ENCODE measurements at places on chromosomes 13 and 19.

- DNase-seq = peak; percentile 51
Measured at GRCh38 chr13:40352380-40352778, 314.1 kb downstream of the FOXO1 start.

- DNase-seq = no peak
Measured at GRCh38 chr19:54209058-54209810, 8.6 kb downstream of the RPS9 start.

DNA sequence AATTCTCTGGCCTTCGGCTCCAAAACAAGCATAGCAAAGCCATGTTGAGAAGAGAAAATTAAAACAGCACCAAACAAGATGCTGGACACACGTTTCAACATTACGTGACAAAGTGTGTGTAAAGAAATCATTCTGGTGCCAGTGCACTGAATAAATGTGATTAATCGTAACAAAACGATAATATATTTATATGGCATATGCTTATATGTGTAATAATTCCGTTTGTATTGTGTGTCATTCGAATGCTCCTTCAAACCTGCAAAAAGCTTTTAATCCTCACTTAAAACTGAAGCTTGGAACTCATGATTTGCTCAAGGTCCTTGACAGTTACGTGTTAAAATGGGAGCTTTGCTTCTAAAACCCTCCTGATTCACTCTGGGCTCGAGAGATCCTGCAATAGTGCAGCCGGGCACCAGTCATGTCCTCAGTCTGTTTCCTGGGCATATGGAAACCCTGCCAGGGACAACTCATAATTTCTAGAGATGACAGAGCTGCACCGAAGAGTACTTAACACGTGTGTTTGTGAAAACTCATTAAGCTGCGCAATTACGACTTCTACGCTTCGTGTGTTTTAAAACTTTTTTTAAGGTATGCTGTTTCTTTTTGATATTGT is 731 bp upstream of the AKAP8L start:
- no peak for DNase-seq

GRCh38 chr19:46385636-46386035 is 27.7 kb downstream of the CCDC8 start:
- no peak for DNase-seq

- DNase-seq = no peak
Measured at GRCh38 chr19:1307320-1307719, 21.6 kb downstream of the EFNA2 start.

DNA sequence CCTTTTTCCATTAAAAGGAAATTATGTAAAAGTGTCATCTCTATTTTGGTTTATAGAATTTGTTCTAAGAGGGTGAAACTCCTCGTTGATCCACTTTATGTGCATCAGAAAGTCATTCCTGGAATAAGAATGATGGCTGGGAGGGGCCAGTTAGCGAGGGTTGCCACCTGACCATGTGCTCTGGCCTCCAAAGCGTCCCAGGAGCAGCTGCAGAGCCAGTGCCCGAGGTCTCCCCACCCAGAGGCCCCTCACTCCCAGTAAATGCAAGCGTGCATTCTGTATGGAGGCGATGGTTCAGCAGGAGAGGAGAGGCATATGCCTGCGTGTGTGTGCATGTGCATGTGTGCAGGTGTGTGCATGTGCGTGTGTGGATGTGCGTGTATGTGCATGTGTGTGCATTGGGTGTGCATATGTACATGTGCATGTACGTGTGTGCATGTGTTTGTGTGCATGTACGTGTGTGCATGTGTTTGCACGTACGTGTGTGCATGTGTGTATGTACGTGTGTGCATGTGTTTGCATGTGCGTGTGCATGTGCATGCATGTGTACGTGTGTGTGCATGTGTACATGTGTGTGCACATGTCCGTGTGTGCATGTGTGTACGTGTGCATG is 345.8 kb downstream of the TEX29 start:
- DNase-seq = no peak

- DNase-seq = no peak
Measured at GRCh38 chr13:71417205-71417604, 449.8 kb downstream of the DACH1 start.

- no peak for DNase-seq
Measured at GRCh38 chr13:97300871-97301270, 78.7 kb downstream of the MBNL2 start.

DNA sequence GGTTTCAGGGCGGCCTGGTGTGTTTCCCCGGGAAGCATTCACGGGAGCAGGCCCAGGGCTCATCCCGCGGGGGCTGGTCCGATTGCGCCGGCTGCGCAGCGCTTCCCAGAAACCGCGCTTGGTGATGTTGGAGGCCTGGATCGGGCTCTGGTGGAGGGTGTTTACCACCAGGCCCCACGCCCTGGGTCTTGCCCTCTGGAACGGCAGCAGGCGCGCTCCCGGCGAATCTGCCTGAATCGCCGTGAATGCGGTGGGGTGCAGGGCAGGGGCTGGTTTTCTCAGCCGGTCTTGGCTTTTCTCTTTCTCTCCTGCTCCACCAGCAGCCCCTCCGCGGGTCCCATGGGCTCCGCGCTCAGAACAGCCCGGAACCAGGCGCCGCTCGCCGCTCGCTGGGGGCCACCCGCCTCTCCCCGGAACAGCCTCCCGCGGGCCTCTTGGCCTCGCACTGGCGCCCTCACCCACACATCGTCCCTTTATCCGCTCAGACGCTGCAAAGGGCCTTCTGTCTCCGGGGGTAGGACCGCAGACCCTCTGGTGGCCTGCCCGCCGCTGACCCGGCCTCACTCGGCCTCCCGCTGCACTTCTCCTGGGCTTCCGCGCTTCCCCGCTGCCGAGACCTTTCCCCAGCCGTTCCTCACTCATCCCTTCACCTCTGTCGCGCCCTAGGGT is 69.4 kb upstream of the GJB6 start:
- DNase-seq = peak; percentile 76

GRCh38 chr13:79475569-79475968 is 5.4 kb upstream of the NDFIP2 start:
- DNase-seq = no peak

- no peak for DNase-seq
Measured at GRCh38 chr19:34254698-34255432, 511 bp downstream of the GARRE1 start.

DNA sequence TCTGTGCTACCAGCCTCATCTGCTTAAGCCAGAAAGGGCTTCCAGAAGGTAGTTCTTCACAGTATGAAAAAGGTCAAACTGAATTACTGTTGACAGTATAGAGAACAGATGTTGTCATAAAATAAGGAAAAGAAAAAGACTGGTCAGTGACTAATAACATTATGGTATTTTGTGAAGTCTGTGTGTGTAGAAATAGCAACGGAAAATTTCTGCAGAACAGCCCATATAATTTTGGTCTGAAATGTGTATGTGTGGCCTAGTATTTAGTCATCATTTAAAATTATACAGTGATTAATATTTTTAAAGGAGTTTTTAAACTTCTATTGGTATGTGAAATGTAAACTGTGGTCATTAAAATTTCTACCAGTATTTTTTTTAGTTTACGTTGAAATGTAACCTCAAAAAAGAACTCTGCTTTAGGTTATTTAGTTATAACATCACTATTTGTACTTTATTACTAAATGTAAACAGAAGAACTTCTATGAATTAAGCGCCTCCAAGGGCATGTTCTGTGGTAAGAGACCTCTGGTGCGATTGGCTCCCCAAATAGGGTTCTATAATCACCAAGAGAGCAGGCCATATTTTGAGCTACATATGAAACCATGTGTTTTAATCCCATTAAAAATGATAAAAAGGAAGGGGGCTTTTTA is 3.3 kb upstream of the GPR183 start:
- no peak for DNase-seq

GRCh38 chr19:11434703-11435056 is 241 bp downstream of the ODAD3 start:
- no peak for DNase-seq

DNA sequence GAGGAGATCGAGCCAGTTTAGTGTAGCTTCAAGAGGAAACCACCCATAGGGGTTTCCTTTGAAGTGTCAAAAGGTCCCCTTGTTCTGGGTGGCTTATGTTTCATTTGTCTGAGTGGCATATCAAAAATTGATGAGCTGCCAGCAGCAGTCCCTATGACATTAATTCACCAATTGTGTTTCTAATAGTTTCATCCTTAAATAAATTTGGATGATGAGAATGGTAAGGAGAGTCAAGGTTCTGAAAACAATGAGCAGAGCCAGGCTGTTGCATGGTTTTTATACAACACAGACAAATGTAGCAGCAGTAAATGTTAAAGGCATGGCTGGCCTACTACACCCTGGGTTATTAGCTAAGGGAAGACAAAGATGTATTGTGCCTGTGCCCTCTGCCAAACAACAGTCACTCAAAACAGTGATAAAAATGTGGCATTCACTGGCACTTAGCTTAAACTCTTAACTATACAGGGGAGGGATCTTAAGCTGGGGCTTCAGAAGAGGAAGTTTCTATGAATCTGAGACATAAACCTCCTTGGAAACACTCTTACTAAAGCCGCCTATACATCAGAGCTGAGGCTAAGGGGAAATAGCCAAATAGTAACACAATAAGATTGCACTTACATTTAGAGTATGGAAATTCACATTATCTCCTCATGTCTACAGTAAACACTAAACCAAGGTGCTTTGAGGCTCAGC is 200.5 kb downstream of the POU4F1 start:
- DNase-seq = no peak

- no peak for DNase-seq
Measured at GRCh38 chr13:78597602-78597932, 5.8 kb downstream of the POU4F1 start.

DNA sequence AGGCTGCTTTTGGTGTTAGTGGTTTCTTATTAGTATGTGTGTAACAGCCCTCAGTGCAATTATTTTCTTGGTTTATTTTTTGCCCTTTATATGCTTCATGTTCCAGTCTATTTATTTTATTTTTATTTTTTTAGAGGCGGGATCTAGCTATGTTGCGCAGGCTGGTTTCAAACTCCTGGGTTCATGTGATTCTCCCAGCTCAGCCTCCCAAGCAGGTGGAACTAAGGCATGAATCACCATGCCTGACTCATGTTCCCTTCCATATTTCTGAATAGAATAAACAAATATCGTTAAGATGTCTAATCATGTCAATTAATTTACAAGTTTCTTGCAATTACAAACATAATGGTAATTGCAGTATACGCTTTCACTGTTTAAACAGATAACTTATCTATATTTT is 11.7 kb downstream of the SKA3 start:
- no peak for DNase-seq

- no peak for DNase-seq
Measured at GRCh38 chr13:109576331-109576813, 210.0 kb downstream of the IRS2 start.

DNA sequence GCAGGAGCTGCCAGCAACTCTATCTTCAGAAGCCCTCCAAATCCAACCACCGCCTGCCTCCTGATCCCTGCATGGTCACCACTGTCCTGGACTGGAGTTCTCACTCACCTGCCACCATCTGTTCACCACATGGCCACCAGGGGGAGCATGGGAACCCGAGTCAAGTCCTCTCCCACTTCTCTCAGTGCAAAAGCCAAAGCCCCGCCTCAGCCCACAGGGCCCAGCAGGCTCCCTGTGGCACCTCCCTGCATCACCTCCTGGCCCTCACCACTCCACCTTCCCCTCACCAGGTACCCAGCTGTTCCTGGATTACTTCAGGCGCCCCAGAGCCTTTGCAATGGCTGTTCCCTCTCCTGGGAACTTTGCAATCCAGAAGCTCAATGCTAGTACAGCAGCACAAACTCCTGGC is 5.3 kb downstream of the DHPS start:
- DNase-seq = peak; percentile 96

DNA sequence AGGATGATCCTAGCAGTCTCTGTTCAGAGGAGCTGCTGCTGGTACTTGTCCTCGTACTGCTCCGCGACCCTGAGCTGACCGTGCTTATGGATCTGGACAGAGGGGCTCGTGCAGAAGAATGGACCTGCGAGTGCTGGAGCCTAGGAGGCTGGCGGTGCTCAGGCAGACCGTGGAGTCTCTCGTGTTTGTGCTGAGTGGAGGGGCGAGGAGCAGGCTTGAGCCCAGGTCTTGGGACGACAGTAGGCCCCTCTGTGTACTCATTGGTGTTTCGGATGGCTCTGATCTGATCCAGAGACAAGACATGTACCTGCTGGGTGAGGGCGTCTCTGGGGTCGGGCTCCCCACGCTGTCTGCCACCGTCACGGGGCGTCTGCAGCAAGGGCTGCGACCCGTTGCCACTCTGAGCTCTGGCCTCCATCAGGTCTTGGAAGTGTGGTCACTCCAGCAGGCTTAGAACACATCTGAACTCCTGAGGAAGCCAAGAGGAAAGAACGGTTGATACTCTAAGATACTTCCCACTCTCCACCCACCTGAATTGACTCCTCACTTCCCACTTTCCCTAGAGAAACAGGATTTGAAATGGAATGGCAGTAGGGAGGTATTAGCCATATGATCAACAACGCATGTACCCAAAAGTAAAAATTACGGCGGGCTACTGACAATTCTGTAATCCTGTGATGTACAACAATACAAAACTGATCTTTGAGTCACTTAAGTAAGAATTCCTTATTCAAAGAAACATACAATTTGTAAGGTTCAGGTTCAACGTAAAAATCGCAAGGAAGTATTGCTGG is 3.4 kb downstream of the SPRY2 start:
- no peak for DNase-seq

- DNase-seq = no peak
Measured at GRCh38 chr19:16297575-16298178, 26.9 kb upstream of the KLF2 start.

DNA sequence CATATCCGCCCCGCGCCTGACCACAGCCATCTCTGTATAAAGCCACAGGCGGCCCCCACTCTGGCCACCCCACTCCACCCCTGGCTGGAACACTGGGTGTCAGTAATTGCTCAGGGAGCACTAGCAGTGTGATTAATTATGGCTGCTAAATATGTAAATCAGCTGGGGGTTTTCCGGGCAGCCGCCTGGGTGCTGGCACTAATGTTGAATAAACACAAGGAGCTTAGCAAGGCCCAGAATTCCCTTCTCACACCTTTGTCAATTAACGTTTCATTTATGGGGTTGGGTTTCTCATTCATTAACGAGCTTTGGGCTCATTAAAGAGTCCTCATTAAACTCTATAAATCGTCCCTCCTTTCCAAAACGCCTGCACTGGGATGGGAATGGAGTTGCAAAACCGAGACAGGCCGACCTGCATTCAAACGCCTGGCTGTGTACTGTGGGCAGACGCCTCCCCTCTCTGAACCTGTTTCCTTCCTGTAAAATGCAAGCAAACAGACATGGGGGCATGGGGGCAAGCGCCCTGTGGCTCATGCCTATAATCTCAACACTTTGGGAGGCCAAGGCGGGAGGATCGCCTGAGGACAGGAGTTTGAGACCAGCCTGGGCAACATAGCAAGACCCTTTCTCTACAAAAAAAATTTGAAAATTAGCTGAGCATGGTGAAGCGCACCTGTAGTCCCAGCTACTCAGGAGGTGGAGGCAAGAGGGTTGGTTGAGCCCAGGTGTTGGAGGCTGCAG is 17.7 kb upstream of the OLFM2 start:
- DNase-seq = no peak

Data from posterior cingulate gyrus (tissue), 11 donors.